ENCODE measurements at places on chromosomes 1 and 21. TPM values are rescaled to one million over a fixed set of nuclear protein-coding genes. Genes with fewer than 3 reads are reported as not detected.
A peak's percentile ranks its signal among the peaks of the same experiment; 100 is the strongest.

DNA sequence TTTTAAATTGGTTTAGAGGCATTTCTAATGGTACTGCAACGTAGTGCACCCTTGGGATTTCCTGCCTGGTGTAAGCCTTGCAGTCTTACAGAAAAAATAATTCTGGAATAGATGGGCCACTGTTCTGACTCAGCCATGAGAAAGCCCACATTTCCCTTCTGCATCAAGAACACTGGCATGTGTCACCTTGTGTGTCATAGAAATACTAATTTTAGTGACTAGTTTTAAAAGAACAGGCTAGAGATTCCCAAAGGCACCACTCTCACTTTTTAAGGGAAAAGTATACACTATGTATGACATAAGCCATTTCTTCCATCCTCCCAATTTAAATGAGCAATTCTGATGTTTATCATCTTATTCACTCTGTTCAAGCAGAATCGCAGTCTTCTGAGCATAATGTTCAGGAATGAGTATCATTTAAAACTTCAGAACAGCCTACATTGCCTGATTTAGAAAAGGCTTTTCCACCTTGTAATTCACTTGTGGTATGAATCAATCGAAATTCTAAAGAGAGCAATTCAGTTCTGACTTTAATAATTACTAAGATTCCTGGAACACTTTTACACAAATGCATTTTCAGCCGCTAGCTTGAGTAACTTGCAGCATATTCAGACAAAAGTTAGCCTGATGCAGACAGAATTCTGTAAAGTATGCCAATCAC lies 18.8 kb downstream of the RGS13 start:
- DNase-seq, result no peak

- no peak for DNase-seq
Measured at GRCh38 chr1:177793900-177794299, 176.0 kb downstream of the SEC16B start.

DNA sequence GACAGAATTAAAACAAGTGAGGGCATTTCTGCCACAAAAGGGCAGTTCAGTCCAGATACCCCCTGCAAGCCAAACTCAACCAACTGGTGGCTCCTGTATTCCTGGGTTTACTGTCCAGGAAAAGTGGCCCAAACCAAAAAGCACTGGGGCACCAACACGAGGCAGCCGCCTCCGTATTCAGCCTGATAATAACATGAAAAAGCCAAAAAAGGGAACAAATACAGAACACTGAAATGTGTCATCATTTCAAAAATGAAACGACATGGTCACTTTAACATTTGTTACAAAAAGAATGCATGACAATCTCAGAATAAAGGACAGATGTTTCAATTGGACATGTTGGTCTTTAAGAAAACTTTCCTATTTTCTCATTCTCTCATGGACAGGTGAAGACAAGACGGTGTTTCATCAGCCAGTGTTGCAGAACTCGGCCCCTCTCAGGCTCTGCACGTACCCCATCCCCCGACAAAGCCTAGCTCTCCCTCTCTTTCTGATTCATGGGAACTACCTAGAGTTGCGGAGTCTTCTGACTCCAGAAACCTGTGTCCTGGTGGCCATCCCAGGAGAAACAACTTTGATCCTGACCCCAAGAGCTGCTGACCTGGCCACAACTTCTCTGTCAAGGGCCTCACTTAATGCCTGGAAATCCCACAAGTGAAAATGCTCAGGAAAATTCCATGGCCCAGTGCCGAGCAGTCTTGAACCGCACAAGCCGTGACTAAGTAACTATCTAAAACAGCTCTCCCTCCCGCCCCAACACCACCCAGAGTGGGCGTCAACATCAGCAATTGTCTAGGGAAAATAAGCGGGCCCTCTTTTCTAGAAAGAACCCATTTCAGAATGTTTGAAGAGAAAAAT lies 27.1 kb downstream of the ZBTB17 start:
- DNase-seq, result peak; percentile 92

- DNase-seq, result no peak
Measured at GRCh38 chr1:56322211-56322610, 257.2 kb downstream of the PLPP3 start.

GRCh38 chr1:157380523-157380922 lies 171.8 kb downstream of the FCRL5 start:
- DNase-seq, result no peak

GRCh38 chr1:17743008-17743647 lies 12.0 kb upstream of the ACTL8 start:
- no peak for DNase-seq

DNA sequence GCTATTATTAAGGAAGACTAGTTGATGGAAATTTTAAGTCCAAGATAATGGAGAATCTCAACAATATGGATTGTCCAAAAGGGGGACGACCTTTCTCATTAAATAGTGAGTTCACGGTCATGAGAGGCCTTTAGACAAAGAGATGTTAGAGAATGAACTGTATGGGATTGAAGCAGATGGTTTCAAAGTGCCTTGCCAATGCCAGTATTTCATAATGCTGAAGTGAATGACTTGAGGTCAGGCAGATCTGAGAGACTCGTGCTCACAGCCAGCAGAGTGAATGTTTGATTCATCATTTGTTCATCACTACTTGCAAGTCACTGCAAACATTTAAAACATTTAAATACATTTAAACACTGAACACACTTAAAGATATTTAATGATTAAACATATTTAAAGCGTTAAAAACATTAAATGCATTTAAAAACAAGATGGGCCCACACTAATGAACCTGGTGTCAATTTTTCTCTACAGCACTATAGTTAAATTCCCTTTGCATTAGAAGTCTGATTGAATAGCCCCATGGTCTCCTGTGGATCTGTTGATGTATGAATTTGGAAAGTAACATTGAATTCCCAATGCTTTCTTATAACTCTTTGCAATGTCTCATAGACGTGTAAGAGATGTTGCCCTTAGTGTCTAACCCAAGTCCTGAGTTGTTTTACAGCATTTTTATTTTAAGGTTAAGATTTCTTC lies 80.7 kb downstream of the TGFB2 start:
- DNase-seq, result no peak

DNA sequence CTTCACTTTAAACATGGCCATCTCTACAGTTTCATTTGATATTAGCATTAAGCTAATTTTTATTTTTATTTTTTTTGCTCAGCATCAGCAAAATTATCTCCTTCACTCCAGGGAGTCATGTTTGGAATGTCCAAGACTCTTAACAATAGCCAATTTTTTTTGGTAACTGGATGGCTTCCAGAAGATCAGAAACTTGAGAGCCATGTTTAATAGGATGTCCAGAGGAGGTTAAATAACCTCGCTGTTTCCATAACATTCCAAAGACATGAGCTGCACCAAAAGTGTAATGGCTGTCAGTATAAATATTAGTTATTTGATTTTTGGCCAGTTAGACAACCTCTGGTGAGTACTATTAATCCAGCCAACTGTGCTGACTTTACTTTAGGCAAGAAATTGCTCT lies 80.7 kb downstream of the DNTTIP2 start:
- DNase-seq, result no peak

DNA sequence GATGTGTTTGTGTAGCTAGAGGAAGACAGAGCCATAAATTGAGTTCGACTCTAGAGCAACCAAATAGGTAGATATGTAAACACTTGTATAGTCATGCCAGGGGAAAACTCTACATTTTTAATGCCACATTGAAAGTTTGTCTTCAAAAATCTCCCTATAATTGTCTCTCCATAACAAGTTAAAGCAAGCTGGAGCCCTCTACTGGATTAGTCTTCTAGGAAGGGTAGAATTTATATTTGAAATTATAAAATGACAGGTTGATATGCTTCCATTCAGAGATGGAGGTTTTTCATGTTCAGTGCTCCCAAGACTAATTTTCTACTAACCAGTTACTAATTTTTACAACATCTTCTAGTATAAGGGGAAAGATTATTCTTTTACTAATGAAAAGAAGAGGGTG lies 13.1 kb upstream of the COL24A1 start:
- no peak for DNase-seq

DNA sequence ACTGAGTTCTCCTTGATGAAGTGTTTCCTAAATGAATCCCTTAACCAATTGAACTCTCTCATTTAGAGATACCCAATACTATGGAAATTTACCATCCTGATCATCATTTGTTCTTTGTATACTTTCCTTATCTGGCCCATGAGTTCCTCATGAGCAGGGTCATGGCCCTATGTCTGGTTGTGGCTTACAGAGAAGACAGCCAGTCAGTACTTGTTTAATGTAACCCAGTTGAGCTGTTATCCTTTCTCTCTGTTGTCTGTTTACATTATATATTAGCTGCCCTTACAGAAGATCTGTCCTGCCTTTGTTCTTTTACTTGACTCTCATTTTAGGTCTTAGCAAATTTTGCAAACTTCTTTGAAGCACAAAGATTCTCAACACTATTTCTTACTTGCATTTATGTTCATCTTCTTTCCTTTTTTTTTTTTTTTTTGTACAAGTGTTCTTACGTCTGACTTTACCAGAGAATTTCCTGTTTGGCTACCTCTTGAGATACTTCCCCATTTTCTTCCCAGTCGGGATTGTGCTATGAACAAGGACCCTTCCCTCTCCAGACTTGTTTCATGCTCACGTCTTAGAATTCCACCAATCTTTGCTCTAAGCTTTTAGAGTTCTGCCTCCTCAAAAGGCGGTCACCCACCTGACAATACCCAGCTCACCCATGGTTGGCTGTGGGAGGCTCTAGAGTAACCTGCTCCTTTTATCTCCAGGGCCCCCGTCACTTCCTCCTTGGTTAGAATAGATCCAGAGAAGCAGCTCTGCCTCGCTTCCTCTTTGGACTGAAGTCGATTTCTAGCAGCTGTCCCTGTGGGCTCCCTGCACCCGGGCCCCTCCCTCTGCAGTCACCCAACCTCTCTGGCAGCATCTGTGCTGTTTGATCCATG lies 53.6 kb upstream of the RUNX1 start:
- no peak for DNase-seq

GRCh38 chr1:197150336-197151005 lies 4.0 kb upstream of the ASPM start:
- DNase-seq, result no peak

DNA sequence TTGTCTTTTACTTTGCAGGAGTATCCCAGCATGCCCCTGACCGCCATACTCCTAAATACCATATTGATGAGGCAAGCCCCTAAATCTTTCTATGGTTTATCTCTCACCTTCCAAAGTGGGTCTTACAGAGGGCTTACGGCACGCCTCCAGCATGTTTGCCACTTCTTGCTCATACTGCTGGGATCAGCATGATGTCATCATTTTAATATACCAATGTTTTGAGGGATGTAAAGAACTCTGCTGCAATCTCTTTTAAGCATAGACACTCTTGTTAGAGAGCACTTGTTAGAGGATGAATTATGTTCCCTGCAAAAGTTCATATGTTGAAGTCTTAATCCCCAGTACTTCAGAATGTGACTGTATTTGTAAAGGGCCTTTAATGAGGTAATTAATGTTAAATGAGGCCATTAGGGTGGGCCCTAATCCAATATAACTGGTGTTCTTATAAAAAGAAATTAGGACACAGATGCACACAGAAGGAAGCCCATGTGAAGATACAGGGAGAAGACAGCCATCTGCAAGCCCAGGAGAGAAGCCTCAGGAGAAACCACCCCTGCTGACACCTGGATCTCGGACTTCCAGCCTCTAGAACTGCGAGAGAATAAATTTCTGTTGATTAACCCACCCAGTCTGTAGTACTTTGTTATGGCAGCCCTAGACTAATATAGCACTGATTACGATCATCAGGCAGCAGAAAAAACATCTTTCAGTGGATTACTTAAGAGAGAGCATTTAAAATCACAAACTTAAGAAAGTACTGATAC lies 16.4 kb upstream of the ABCB10 start:
- DNase-seq, result no peak

DNA sequence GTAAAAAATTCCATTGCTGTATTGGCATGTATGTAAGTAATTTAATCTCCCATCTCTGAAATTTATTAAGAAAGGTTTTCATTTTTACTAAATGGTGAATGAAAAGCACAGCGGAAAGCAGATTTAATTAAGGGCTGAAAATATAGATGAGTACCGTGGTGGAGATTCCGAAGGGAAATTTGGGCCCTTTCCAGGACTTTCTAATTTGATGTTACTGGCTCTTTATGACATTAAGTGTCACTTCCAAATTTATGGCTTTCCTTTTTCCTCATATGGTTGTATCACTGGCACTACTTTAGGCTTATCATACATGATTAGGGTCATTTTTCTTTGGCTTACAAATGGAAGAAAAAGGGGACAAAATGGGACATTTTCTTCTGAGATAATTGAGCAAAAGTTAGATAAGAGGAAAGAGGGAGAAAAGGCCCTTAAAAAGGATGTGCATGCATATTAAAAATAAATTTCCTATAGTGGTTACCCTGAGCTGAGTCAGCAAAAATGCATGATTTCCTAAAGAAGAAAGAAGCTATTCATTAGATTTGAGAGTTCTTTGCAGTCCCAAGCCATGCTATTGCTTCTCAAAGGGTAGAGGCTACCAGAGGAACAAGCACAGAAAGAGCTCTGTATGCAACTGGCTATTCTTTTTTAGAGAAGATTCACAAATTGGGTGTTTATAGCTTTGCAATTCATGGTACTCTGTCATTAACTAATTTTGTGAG lies 74.9 kb upstream of the CNIH3 start:
- no peak for DNase-seq

DNA sequence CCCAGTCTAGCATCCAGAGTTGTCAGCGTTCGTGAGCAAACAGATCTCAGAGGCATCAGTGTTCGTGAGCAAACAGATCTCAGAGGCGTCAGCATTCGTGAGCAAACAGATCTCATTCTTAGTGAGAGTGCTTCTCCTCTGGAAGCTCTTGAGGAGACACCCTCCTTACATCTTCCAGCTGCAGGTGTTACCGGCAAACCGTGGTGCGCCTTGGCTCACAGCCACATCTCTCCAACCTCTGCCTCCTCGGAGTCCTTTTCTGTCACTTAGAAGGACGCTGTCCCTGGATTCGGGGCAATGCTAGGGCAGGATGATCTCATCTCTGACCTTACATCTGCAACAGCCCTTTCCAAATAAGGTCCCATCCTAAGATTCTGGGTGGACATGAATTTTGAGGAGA lies 14.6 kb upstream of the UMODL1 start:
- no peak for DNase-seq

DNA sequence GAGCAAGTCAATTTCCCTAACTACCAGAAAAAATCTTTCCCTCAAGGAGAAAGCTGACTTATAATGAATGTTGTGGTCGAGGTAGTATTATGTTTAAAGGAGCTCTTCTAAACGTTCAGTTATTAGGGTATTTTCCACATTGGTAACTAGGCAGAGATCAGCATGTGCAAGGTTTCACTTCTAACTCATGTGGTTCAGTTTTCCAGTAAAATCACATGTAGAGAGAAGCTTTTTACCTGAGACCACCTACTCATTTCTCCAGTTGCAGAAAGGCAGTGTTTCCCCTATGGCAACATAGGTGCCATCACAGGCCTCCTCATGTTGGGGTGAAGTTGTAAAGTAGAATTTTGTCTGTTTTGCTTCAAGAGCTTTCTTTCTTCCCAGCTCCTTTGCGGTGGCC lies 23.7 kb downstream of the IL23R start:
- no peak for DNase-seq

- DNase-seq, result no peak
Measured at GRCh38 chr1:192763756-192764155, 45.1 kb upstream of the RGS2 start.

- no peak for DNase-seq
Measured at GRCh38 chr21:45578811-45579381, 36.7 kb upstream of the SLC19A1 start.

- no peak for DNase-seq
Measured at GRCh38 chr1:200316148-200316803, 93.6 kb downstream of the ZNF281 start.

Gene GPR25
- not detected for total RNA-seq

Gene ARHGEF2
- total RNA-seq, result 59.3 TPM

Gene LCE1F
- not detected for total RNA-seq

Gene TSPEAR
- under 0.01 TPM for total RNA-seq

Gene IVL
- total RNA-seq, result not detected

Gene HEYL
- total RNA-seq, result under 0.01 TPM

Gene TMPRSS3
- not detected for total RNA-seq

Data from lung microvascular endothelial cell (primary cell).